Activated T-cell treated with anti-CD3 and anti-CD28 coated beads, Interleukin-2, amount 50 U/mL, for 72 hours (primary cell): ENCODE measurements at places on chromosomes 7 and 10.

- peak; percentile 10 for DNase-seq
Observed at GRCh38 chr7:130831817-130832481, 97.9 kb upstream of the KLF14 start.

DNA sequence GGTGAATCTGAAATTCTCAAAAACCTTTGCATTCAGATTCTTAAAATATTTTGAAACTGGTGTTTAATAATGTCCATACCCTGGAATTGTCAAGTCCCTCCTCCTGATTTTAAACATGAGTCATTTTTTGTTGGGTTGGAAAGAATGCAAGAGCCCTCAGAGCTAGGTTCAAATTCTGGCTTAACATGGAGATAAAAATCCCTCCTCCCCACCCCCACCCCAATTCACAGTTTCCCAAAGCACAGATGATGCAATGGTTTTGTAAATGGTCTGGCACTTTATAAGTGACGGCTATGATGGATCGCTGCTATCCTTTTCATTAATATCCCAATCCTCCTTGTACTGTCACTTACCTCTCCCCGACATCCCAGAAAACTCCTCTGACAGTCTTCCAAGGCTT lies 332.8 kb downstream of the PLXNA4 start:
- DNase-seq, result no peak

DNA sequence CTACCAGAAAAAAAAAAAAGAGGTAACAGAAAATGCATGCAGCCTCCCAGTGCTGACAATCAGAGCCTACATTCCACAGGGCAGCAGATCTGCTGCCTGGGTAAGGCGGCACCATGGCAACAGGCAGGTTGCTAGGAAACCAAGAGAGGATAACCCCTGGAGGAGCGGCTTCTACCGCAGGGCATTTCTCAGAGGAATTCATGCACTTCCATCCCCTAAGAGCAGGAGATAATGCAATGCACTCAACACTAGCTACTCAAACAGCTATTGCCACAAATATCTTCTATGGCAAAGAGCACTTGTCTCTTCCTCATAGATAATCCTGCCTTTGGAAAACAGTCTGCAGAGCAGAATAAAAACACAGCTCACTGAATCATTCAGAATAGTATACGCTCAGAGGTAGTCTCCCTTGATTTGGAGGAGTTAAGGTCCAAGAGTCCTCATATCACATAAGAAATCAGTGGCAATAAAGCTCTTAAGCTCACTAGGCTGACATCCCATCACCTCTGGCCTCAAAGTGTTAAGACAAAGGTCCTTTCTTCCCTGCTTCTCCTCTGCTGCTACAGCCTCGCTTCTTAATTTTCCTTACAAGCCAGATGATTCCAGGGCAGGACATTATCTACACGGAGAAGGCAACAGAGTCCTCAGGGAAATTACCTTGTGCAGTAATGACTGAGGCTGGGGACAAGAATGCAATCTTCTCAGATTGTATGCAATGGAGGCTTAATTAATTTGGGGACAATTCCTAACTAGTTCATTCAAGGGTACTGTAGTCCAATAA lies 10.7 kb downstream of the PSAP start:
- DNase-seq, result no peak

- DNase-seq, result no peak
Observed at GRCh38 chr7:15889507-15889906, 203.0 kb upstream of the MEOX2 start.

- no peak for DNase-seq
Observed at GRCh38 chr7:17090751-17091150, 207.7 kb upstream of the AHR start.

DNA sequence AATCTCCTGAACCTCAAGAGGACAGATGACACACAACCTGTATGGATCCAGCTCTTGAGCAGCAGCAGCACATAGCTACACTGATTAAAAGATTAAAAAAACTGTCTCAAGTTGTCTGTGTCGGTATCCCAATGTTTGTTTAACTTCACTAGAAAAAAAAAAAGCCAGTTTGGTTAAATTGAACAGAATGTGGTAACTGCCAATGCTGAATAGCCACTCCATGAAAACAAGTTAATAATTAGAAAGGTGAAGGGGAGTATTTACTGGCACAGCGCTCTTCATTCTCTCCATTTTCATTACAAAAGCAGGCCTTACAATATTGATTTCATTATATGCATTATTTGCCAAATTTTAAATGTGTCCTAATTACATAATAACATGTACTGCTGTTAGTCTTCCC lies 47.6 kb downstream of the GDI2 start:
- DNase-seq, result no peak

DNA sequence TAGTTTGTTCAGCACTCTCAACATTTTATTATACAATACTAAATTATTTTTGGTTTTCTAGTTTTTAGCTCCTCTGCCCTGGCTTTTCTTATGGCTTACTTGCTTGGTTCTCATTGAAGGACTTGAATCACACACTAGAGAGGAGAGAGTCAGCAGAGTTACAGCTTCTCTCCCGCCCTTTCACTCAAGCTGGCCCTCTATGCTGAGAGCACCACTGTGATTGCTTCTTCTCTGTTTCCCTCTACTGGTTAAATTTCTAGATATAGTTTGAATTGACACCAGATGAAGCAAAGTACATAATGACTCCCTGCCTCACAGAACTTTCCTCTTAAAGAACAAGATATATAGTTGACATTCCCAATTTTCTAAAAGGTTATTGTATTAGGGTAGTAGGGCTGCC lies 767.3 kb upstream of the SORCS1 start:
- DNase-seq, result no peak

GRCh38 chr7:133805426-133805825 lies 321.7 kb upstream of the LRGUK start:
- DNase-seq, result no peak

GRCh38 chr7:82567356-82567755 lies 123.8 kb upstream of the CACNA2D1 start:
- no peak for DNase-seq

- no peak for DNase-seq
Observed at GRCh38 chr10:13615650-13616300, 29.0 kb downstream of the PRPF18 start.
